Tibial nerve (tissue), 4 donors: ENCODE measurements at places on chromosomes 6 and 20. TPM values are rescaled to one million over a fixed set of nuclear protein-coding genes. Genes with fewer than 3 reads are reported as not detected.
A peak's percentile ranks its signal among the peaks of the same experiment; 100 is the strongest.

DNA sequence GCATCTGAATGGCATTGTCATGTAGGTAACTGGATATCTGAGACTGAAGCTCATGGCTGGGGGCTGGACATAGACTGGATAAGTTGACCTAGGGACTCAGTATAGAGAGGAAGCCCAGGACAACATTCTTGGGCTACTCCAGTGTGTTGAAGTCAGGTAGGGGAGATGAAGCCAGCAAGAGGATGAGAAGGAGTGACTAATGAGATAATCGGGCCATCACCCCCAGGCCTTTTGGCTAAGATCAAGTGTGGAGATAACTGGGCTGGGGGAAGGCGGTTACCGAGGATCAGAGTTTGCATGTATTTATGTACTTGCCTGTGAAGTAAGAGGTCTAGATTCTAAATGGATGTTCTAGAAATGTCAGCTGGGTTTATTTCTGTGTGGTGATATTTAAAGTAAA is 73.4 kb downstream of the ELOVL2 start:
- no peak for DNase-seq

GRCh38 chr20:38864662-38865061 is 59.2 kb downstream of the PPP1R16B start:
- no peak for DNase-seq

- no peak for DNase-seq
These were observed 262.7 kb downstream of the PREX1 start for GRCh38 chr20:48564982-48565539.

Gene TNFRSF21
- total RNA-seq, result 7.8 TPM

DNA sequence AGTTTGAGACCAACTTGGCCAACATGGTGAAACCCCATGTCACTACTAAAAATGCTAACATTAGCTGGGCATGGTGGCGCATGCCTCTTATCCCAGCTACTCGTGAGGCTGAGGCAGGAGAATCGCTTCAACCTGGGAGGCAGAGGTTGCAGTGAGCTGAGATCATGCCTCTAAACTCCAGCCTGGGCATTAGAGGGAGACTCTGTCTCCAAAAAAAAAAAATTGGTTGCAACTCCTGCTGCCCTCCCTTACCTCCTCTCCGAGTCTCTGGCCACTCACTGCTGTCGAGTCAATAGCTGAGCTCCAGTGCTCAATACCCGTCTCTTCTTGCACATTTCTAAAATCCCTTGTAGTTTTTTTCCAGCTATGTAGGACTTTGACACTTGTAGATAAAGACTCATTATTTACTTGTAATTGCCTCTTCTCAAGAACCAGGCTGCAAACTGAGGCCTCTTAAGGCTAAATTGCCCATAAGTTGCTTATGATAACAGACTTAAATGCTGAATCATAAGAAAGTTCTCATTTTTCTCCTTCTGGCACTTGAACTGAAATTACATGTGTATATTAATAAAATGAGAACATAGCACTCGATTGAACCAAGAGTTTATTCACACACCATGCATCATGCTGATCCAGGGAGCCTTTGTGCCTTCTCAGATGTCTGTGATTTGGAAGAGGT is 13.8 kb downstream of the HECA start:
- DNase-seq, result no peak

GRCh38 chr6:150418827-150419594 is 50.2 kb downstream of the IYD start:
- peak; percentile 36 for DNase-seq

Gene MAFB
- total RNA-seq, result 58.3 TPM

Gene MATN4
- total RNA-seq, result not detected

DNA sequence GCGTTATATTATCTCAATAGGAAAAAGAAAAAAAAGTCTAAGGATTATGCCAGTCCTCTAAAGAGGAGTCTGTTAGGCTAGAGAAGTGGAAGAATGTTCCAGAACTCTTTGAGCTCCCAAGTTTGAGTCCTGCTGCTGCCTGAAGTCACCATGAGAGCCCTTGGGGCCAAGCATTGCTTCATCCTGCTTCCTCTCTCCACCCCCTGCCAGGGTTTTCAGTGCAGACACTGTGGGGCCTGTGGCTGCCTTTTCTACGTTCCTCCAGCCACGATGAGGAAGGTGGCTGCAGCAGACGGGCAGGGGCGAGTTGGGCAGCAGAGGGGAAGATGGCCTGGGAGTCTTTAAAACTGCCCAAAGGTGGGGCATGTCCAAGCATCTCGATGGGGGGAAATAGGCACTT is 214.4 kb upstream of the KCNG1 start:
- no peak for DNase-seq

GRCh38 chr6:123888771-123889513 is 85.3 kb downstream of the NKAIN2 start:
- no peak for DNase-seq

DNA sequence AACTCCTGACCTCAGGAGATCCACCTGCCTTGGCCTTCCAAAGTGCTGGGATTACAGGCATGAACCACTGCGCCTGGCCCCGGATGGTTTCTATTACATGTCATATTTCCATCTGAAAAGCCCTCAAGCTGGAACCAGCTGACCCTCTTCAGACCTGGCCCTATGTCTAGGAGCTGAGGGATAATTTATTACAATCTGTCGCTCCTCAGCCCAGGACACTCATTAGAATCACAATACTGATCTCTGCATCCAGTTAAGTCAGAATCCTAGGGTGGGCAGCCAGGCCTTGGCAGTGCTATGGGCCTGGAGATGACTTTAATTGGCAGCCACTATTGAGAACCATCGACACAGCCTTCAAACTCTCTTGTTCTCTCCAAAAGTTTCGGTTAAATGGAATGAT is 162.6 kb upstream of the SNX9 start:
- DNase-seq, result no peak

DNA sequence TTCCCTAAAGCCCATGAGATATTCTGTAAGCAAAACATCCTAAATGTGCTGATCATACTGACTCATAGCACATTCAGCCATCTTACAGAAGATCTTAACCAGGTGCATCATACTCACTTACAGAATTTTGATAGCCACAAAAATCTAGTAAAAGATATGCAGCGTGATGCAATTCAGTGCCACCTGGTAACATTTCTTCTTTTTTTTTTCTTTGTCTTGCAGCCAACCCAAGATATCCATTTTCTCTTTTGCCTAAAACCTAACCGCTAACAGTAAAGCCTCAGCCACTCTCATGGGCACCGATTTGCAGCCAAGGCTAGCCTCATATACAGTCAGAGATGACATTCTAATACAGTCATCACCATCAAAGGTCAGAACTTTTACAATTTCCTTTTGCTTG is 293.3 kb downstream of the HACE1 start:
- no peak for DNase-seq

GRCh38 chr6:36559011-36559793 is 11.9 kb upstream of the STK38 start:
- DNase-seq, result no peak

- DNase-seq, result no peak
These were observed 717 bp downstream of the CSNK2A1 start for GRCh38 chr20:542777-543368.

- DNase-seq, result no peak
These were observed 79.9 kb downstream of the ATXN1 start for GRCh38 chr6:16681260-16681873.

- peak; percentile 9 for DNase-seq
These were observed 658.2 kb downstream of the PTPRT start for GRCh38 chr20:42531508-42531961.

Gene SLC17A4
- total RNA-seq, result not detected

DNA sequence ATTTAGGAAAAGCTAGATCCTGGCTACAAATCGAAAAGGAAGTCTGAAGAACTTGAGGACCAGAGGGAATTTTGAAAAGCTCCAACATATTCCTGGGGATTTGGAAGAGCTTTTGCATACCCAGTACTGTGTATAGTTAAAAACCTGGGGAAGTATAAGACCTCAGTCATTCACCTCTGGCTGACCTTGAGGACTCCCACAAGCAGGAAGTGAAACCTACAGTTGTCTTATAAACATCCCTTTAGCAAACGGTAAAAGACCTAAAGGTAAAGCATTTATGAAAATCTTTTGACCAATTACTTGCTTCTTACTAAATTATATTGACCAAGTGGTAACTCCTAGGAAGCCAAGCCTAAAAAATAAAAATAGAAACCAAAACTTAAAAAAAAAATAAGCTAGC is 175.0 kb downstream of the HAO1 start:
- DNase-seq, result no peak

GRCh38 chr6:163998496-163998895 is 584.0 kb downstream of the QKI start:
- no peak for DNase-seq

- DNase-seq, result no peak
These were observed 374.8 kb upstream of the EPHA7 start for GRCh38 chr6:93794166-93794565.

DNA sequence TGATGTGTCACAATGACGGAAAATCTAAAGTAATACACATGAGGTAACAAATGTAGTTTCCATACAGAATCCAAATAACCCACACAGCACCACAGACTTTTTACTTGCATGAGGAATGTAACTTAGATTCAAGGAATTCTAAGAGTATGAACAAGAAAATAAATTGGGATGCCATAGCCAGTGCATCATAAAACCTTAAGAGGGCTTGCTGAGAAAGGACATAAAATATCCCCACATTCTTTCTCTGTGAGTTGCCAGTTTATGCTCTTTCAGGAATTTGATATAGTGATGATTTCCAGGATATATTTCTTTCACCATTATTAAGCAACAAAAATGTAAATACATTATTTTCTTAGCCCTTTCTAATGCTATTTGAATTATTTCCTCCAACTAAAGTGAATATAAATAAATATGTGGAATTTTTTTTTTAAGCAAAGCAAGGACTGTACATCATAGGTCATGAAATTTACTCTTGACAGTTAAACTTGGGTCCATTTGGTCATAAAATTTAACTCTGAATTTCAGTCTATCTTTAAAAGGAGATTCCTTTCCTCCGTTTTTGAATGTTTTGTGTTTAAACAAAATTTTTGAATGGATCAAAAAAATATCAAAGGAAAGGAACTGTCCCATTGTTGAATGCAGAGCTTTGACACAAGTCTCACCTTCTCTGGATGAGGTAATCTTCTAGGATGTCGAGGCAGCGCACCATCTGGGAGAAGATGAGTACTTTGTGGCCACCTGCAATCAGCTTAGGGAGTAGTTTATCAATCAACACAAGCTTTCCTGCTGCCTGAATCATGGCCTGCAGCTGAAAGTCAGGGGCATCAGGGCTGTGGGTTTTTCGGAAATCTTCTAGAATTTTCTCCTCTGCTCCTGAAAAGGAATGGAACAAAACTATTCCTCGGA is 116.3 kb upstream of the EMILIN3 start:
- no peak for DNase-seq

- DNase-seq, result no peak
These were observed 5.1 kb downstream of the LZTS3 start for GRCh38 chr20:3168079-3168828.

- no peak for DNase-seq
These were observed 664.8 kb upstream of the GJE1 start for GRCh38 chr6:141467881-141468280.
